ENCODE measurements at places on chromosomes 5 and 9.

GRCh38 chr9:83596899-83597504 lies 25.9 kb upstream of the IDNK start:
- no peak for DNase-seq

- DNase-seq = no peak
Measured at GRCh38 chr9:124869986-124870560, 8.1 kb downstream of the ARPC5L start.

GRCh38 chr9:99431103-99431502 lies 209.0 kb downstream of the SEC61B start:
- no peak for DNase-seq

DNA sequence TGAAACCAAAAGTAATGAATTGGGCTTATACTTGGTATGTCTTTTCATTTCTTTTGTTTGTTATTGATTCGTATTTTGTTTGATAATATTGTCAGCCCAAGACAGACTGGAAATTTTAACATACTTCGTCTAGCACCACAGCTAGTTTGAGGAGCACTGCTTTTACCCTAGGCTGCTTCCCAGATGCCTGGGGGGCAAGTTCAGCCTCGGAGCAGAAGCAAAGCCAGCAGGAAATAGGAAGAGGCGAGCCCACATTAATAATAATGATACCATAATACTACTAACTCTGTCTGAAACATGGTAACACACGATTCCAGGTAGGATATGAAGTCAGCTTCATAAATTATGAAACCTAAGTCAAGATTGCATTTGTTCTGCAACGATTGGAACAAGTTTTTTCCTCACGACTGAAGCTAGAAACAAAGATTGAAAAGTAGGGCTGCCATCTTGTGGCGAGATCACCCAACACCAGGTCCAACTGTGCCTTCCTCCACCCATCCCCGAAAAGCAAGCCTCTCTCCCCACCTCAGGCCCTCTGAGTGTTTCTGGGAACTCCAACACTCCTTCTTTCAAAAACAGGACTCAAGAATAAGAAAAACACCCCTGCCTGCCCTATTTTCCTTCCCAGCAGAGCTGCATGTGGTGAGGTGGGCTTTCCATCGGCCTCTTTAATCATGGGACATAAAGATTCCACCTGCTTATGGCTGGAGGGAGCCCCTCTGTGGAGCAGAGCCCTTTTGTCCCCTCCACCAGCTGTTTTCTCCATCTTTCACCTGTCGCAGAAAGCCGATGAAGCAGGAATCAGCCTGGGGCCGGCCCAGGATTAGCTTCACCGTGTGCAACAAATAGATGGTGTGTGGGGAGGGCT lies 236.4 kb downstream of the CAAP1 start:
- DNase-seq = no peak

GRCh38 chr5:40655138-40655537 lies 24.6 kb upstream of the PTGER4 start:
- DNase-seq = no peak

- no peak for DNase-seq
Measured at GRCh38 chr5:154430466-154430865, 15.3 kb upstream of the SAP30L start.

GRCh38 chr9:96045811-96046210 lies 170.3 kb downstream of the ERCC6L2 start:
- DNase-seq = no peak

Measured in AG09319 (cell line).